ENCODE measurements at places on chromosomes 5 and 9. TPM values are rescaled to one million over a fixed set of nuclear protein-coding genes. Genes with fewer than 3 reads are reported as not detected.

DNA sequence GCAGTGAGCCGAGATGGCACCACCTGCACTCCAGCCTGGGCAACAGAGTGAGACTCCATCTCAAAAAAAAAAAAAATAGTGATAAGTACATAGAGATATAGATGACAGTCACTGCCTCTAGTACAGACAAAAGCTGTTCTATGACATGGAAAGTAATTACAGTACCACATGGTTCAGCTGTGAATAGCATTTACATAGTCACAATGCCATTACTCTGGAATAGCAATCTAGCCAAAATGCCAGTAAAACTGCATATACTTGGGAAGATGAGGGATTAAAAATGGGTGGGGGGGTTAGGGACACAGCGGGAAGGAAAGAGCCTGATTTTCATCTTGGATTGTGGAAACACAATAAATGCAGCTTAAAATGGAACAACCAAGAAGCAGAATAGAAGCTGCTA is 39.4 kb upstream of the CNOT6 start:
- H3K4me1 ChIP-seq: no peaks in the 10 kb centered on the region
- no peak overlapping the region for H3K27ac ChIP-seq
- no peaks in the 10 kb centered on the region for H3K36me3 ChIP-seq
- H3K4me3 ChIP-seq: no peak overlapping the region
- DNase-seq: no peak

DNA sequence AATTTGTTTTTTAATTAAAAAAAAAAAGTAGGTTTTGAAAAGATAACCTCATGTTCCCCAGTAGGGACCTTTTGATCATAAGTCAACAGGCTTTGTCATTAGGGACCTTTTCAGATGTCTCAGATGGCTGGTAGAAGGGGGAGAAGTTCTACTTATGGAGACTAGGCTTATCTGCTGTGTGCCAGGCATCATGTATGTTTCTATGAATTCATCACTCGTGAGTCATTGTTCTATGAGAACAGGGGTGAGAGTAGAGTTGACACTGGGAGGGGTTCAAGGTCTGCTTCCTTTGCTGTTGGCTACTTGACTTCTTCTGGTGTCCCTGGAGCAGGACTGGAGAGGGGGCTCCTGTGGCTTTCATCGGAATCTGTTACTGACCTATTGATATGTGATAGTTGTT is 138.8 kb downstream of the KDM4C start:
- no peak overlapping the region for H3K27ac ChIP-seq
- DNase-seq: no peak
- H3K27me3 ChIP-seq: no peaks in the 10 kb centered on the region
- H3K36me3 ChIP-seq: no peaks in the 10 kb centered on the region
- no peak overlapping the region for H3K4me3 ChIP-seq

DNA sequence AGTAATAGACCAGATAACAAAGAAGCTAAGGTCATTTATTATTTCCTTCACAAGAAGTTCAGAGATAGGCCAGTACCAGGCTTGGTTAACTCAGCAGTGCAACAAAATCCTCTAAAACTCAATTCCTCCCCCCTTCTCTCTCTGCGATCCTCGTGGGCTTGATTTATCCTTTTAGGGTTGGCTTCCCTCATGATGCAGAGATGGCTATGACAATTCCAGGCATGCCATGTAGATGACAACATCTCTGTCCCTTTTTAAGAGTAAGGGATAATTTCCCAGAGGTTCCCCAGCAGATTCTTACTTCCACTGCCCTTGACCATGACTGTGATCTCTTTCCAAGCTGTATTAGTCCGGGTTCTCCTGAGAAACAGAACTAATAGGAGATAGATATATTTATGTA is 28.7 kb upstream of the DAP start:
- no peak for DNase-seq
- H3K27me3 ChIP-seq: no peaks in the 10 kb centered on the region
- H3K4me3 ChIP-seq: no peak overlapping the region
- no peaks in the 10 kb centered on the region for H3K36me3 ChIP-seq
- no peak overlapping the region for H3K27ac ChIP-seq

SNCB gene
- total RNA-seq: not detected

LCN1 gene
- total RNA-seq: not detected

Measured in prostate gland (tissue), 2 donors.